Activated CD4-positive, alpha-beta T cell treated with anti-CD3 and anti-CD28 coated beads, Interleukin-2, amount 50 U/mL, for 4 hours (primary cell): ENCODE measurements at places on chromosomes 7 and 10.

DNA sequence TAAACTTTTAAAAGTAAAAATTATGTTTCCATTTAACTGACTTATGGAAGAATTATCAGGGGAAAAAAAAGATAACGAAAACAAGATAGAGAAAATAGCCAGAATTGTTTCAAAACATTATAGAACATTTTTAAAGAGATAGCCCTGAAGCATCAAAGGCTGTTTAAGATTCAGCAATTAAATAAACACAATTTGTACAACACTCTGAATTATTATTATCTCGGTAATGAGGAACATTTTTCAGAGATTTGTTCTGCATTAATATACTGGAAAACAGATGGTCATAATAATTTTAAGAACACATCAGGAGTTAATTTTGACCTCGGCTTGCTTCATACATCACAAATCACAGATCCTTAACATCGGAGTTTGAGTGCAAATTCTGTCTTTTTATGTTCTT, 643.8 kb downstream of the SORCS1 start:
- no peak for DNase-seq

DNA sequence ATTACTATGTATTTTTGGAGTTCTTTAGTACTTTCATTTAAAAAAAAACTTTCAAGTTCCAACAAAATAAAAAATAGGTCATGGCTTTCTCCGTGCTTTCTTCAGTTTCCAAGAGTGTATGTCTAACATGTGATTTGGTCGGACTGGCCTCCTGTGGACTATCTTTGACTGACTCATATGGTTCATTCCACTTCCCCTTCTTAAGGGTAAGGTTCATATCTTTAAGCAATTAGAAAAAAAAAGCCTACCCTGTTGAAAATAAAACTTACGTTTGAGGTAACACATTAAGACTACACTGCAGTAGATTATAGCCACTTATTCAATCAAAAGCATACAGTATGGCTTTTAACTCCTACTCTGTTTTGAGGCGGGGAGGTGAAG, 112.8 kb upstream of the AHR start:
- peak; percentile 3 for DNase-seq

DNA sequence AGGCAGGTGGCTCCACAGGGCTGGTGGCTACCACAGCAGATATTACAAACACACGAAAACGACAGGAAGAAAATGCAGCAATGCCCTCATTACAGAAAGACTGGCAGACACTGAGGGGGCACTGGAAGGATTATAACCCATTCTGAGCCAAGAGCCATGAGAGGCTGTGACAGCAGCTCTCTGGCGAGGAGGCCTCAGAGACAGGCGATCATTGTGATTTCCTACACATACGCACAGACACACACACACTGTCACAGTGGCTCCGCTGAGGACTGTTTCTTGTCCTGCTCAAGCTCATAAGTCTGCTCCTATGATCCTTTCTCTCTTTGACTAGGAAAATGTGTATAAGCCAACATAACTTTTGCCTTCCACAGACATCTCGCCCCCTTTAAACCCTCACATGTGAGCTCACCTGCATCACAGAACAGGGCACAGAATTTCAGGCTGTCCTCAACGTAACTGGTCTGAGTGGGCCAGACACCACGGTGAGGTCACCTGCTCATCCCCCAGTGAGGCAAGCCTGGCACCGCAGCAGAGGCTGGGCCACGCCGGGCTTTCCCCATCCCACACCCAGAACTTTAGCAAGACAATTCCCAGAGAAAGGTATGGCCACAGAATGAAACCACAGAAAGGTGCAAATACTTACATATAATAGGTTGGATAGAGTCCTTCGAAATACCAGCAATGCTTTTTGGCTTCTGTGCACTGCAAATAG, 51.7 kb downstream of the VOPP1 start:
- no peak for DNase-seq

DNA sequence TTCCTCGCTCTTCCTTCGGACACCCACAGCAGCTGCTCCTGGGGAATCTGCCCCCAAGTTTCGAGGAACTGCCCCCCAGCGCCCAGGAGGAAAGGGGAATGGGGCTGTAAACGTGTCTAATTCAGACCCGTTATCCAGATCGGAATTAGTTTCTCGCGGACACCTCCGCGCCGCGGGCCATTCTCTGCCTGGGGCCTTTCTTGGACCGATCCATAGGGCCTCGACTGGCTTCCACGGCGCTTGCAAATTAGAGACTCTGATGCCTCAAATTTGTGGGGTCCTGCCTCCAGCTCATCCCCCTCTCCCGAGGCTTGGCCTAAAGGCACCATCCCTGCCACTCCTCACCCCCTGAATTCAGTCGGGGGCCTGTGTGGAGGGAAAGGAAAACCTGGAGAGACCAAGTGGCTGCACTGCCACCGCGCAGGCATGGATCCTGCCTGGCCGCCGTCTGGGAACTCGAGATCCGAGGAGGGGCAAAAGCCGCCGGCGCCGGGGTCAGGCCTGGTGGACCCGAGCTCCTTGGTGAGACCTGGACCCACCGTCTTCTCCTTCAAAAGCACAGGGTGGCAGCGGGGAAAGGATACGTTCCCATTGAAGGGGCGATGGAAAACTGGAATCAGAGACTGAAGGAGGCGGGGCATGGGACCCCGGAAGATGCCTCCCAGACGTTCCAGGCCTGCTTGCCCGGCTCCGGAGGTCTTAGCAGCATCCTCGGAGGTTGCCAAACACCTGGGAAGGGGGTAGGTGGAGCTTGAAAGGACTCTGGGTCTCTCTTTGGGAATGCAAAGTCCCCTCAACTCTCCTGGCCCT, 13.7 kb downstream of the LBX1 start:
- no peak for DNase-seq
